AG09319 (cell line): ENCODE measurements at places on chromosomes 2 and 18.

GRCh38 chr2:88582030-88582429, 45.2 kb downstream of the EIF2AK3 start:
- DNase-seq: no peak

- no peak for DNase-seq
Observed at GRCh38 chr2:8682719-8683667, 1.1 kb downstream of the ID2 start.

- no peak for DNase-seq
Observed at GRCh38 chr18:23259701-23260681, 124.7 kb downstream of the CABLES1 start.

GRCh38 chr2:174495365-174496012, 8.7 kb upstream of the GPR155 start:
- no peak for DNase-seq

DNA sequence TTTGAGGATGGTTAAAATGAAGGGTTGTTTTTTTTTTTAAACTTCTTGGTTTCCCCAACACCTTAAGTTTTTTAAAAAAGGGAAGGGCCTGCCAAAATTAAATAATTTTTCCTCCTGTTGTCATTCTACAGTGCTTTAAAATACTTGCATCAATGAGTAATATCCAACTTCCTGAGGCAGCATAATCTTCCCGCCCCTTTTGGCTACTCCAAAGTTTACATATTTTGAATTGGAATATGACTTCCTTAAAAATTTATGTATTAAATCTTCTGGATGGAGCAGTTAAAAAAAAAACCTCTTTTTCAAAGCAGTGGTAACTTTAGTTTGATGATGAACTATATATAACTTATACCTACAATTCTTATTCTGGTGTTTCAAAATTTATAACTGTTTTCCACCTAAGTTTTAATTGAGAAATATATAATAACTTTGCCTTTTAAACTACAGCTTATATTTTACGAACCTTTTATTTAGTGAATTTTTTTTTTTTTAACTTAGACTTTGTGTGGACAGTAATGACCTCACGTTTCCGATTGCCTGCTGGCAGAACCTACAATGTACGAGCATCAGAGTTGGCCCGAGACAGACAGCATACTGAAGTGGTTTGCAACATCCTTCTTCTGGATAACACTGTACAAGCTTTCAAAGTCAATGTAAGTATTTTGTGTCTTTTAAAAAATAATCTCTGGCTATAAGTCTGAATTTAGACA, 49.8 kb downstream of the PTPN4 start:
- DNase-seq: peak; percentile 42

DNA sequence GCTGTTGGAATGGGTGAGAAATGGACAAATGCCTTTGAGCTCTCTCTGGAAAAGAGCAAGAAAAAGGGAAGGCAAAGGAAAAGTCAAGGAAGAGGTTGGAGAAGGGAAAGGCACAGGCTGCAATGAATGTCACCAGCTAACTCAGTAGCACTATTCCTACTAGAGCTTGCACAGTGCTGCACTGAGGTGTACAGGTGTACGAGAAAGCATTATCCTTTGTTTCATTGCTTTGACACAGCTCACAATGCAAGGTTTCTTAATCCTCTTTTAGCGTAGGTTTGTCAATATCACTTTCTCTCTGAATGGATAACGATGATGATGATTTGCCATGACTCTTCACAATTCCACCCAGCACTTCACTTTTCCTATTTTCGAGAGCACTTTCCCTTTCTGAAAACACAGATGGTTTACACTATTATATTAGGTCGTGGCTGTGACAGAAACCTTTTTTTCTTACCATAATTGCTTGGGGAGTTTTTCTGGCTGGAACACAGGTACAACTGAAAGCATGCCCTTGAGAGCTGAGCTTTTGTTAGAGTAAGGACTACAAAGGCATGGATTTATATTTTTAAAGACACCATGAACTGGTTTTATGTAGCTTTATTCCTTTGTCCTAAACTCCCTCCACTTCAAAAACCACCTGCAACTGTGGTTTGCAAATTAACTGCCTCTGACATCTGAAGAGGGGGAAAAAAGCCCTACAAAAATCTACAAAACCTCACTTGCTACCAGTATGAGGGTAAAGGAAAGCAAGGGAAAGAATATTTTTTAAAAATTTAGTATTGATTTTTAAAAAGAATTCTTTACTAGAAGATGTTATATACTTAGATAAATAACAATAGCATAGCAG, 265.5 kb downstream of the TGIF1 start:
- DNase-seq: no peak

DNA sequence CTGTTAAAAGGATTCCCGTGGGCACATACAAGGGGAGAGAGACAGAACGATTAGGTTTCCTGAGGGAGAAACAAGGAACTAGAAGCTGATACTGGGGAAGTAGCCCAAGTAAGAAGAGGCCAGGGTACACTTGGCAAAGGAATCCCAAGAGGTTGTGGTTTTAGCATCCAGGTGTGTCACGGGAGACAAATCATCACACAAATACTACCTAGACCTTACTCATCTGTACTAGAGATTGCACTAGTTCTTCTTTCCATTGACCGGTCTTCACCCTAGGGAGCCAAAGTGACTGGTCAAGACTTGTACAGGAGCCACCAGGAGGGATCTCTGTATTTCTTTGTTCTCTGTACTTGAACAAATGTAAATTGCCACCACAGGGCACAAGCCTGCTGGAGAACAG, 14.2 kb upstream of the NR4A2 start:
- no peak for DNase-seq

GRCh38 chr2:117674172-117674571, 140.3 kb upstream of the DDX18 start:
- no peak for DNase-seq

- peak; percentile 92 for DNase-seq
Observed at GRCh38 chr2:214019229-214019972, 391.5 kb upstream of the VWC2L start.

DNA sequence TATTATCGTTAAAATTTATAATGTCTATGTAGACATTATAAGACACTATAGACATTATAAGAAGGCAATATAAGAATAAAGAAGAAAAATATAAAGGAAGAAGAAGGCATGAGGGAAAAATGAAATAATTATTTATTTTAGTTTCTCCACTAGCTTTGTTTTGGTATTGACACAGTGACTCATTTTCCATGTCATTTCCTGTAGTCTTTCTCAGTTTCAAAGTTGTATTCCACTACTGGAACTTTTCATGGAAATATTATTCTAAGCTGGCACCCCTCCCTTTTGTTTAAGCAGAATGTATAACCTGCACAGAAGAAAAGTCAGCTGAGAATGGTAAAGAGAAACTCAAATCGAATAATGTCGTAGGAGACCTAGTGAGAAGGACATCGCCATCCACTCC, 234.2 kb upstream of the NETO1 start:
- DNase-seq: no peak
